ENCODE measurements at places on chromosomes 4 and X.

DNA sequence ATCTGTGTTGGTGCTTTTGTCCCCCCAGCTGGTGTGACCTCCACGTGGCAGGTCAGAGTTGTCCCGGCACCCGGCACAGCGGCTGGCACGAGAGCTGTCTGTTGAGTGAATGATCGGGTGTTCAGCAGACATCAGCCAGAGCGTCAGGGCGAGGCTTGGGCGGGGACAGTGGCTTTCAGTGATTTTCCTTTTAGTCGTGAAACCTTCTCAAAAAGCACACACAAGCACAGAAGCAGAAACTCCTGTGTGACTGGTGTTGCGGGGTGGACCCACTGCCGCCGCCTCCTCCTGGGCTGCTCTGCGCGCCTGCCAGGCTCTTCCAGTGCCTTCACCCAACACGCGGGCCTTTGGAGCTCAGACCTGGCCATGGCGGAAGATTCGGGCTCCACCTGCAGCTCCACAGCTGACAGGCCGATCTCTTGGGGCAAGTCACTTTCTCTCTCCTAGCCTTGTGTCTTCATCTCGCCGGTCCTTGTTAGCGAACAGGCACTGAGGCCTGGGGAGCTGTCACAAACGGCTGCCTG is 51.4 kb upstream of the HGFAC start:
- DNase-seq, result no peak

GRCh38 chrX:70979136-70979762 is 48.4 kb upstream of the SLC7A3 start:
- peak; percentile 1 for DNase-seq

DNA sequence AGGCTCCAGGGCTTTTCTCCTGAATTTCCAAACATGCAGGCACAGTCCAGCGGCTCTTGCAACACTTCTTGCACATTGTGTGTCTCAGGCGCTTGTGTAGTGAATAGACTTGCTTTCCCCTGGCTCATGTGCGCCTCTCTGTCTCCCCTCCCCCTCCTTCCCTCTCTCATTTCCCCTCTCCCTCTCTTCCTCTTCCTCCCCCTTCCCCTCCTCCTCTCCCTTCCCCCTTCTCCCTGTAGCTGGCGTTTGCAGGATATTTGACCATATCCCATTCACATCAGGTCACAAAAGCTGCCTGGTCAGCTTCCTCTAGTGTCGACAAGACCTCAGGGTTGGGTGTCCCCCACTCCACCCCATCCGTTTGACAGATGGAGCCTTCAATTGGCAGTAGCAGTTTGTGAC is 2.4 kb downstream of the CHST7 start:
- no peak for DNase-seq

- DNase-seq, result no peak
Measured at GRCh38 chrX:145727476-145727875, 90.2 kb upstream of the SLITRK2 start.

DNA sequence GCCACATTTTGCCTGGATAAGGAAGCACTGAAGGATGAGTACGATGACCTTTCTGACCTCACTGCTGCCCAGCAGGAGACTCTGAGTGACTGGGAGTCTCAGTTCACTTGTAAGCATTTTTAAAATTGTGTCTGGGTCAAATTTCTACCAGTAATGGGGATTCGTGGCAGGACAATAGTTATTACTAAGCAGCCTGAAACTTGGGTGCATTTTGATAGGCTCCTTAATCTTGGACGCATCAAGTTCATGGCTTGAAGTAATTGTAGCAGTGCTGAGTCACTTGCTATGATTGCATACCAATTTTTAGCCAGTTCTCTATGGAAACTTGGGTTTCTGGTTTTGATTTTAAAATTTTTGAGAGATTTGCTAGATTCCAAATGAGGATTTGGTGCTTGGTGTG is 4.3 kb downstream of the PGRMC1 start:
- no peak for DNase-seq

- no peak for DNase-seq
Measured at GRCh38 chr4:66328803-66329574, 658.7 kb upstream of the EPHA5 start.

GRCh38 chr4:10753336-10753735 is 68.8 kb upstream of the CLNK start:
- DNase-seq, result no peak

- DNase-seq, result no peak
Measured at GRCh38 chr4:55393461-55394320, 2.1 kb upstream of the TMEM165 start.

DNA sequence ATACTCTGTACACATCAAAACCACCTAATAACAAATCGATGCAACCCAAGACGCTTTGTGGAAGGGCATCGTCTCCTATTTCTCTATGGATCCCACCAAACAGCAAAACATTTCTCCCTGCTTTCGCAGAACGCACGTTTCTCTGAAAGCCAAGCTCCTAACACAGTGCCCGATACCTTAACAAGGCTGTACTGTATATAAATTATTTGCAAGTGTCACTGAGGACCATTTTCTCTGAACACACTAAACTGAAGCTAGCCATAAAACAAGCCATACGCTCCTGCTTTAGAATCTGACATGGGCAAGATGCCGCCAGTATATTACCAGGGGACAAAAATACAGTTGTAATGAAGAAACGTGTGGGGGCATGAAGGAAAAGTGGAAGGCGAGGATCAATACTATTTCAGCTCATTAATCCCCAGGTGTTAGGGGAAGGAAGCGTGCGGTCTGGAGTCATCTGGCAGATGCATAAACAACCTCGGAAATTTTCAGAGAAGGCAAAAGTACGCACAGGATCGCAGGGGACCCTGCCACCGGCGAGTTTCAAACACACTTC is 703 bp downstream of the KCNIP4 start:
- DNase-seq, result no peak
